ENCODE measurements at places on chromosomes 12 and 14. TPM values are rescaled to one million over a fixed set of nuclear protein-coding genes. Genes with fewer than 3 reads are reported as not detected.

DNA sequence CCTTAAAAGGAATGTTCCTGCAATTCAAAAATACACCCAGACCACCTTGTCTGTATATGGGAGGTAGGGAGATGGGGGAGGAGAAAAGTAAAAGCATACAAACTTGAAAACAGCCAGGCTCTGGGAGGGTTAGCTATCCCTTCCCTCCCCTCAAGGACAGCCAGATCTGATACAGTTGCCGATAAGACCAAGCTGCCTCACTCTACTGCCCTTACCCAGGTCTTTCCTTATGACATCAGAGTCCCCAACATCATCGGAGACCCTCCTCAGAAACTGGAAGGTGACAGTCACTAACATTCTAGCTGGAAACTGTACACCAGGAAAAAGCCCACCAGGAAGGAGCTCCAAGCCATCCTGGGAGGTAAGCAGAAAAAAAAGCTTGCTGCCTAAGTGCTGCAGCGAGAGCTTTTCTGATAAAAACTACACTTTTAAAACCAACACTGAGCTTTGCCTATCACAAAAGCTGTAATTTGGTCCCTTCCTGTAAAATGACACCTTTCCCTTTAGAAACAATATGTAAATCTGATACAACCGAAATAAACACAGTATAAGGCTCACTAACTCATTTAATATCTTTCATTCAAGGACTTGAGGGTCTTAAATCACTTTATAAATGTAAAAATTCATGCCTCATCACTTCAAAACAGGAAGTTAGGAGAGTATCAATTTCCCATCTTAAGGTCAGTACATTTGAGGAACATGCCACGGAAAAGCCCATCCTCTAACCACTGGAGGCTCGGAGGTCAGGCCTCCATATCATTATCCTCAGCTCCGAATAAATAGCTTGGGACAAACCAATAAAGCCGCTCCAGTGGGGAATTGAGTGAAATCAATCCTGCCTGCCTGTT lies 20.4 kb upstream of the PLEKHH1 start:
- DNase-seq, result no peak

DNA sequence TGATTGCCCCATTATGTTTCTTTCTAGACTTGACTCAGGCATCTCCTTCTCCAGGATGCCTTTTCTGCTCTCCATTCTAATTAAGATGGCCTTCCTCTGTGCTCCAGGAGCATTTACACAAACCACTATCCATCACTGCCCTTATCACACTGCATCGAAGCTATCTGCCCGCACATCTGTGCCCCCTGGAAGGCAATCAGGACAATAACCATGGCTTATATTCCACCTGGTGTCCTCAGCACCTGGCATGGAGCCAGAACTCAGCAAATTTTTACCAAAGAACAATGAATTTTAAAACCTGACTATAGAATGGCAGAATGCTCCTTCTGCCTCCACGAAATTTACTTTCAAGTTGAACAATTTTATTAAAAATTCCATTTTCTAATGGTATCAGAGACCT lies 465.8 kb downstream of the APAF1 start:
- DNase-seq, result no peak

GRCh38 chr14:68692216-68692615 lies 100.7 kb downstream of the ZFP36L1 start:
- no peak for DNase-seq

DNA sequence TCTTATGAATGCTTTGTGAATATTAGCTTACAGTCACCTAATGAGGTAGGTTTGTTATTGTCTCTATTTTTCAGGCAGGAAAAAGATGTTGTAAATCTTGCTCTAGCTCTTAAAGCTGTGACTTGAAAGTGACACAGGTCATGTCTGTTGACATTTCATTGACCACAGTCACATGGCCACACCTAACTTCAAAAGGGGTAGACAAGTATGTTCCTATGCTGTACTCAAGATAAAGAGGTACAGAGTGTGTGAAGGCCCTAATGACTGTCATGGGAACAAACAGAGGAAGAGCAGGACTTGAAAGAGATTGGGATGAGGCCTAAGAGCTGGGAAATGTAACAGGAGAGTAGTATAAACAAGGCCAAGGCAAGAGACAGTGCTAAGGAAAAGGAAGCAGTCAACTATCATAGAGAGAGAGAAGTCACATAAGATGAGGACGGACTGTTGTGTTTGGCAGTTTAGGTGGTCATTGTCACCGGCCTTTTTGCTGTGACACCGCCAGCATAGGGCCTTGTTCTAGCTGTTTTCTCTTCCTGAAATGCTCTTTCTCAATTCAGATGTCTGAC lies 181.0 kb downstream of the CFAP54 start:
- no peak for DNase-seq

- no peak for DNase-seq
Observed at GRCh38 chr12:58211211-58211610, 269.8 kb downstream of the ATP23 start.

The STYX gene
- 2.8 TPM for total RNA-seq

The COX6A1 gene
- 1,221 TPM for total RNA-seq

DNA sequence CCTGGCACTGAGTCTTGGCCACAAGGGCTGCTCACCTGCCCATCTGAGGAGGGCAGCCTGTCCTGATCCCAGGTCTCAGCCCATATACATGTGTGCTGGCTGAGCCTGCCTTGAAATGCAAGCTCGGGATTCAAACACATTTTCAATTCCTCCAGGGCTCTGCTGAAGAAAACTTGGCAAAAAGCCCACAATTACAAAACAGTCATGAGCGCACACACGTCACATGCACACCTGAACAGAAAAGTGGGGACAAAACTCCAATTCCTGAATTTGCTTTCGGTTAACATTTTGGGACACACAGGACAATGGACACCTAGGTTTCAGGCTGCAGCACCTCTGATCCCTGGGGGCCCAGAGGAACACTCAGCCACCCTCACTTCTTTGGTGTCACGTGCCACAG lies 113.9 kb downstream of the RBM19 start:
- DNase-seq, result no peak

The FAM216A gene
- total RNA-seq, result 15.3 TPM

GRCh38 chr14:20512177-20512905 lies 7.0 kb downstream of the RNASE10 start:
- no peak for DNase-seq

GRCh38 chr12:73159954-73160353 lies 887.8 kb downstream of the TRHDE start:
- no peak for DNase-seq

- no peak for DNase-seq
Observed at GRCh38 chr14:39138440-39138839, 24.3 kb downstream of the GEMIN2 start.

GRCh38 chr14:104144453-104144790 lies 6.0 kb downstream of the KIF26A start:
- no peak for DNase-seq
